ENCODE measurements at places on chromosomes 5 and 9. TPM values are rescaled to one million over a fixed set of nuclear protein-coding genes. Genes with fewer than 3 reads are reported as not detected.

DNA sequence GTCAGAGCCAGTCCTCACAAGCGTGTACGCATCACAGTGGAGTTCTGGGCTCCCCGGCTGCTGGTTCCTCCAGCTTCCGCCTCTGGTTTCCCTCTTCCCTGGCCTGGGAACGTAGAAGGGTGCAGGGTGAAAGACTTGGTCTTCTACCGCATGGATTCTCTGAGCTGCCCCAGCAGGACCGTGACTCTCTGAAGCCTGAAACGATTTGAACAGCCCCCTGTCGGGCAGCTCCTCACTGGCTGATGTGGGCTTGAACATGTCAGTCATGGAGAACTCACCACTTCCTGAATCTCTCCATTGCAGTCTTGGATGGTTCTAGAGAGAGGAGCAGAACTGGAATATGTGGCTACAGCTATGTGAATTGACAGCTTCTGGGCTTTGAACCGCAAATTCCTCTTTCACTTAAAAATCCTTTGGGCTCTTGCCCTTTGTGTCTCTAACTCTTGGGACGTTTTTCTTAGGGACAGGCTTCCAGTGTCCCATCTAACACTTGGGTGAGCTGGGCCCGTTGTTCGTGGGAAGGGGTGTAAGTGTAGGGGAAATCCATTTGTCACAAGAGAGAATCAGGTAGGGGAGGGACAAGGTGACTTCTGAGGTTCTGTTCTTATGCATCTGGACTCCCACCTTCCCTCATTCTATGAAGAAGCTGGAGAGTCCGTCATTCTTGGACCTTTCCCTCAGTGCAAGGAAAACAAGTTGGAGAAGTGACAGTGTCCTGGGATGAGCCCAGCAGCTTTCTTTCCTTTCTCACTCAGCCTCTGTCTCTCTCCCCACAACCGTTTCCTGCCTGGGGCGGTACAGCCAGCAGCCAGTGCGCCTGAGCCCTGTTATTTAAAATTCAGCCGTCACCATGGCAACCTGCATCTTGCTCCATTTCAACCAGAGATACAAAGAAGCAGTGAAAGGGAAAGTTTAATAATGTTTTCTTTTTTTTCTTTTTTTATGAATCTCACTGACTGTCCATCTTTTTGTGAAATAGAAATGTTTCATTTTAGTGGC lies 84.7 kb downstream of the PTTG1 start:
- DNase-seq = no peak

DNA sequence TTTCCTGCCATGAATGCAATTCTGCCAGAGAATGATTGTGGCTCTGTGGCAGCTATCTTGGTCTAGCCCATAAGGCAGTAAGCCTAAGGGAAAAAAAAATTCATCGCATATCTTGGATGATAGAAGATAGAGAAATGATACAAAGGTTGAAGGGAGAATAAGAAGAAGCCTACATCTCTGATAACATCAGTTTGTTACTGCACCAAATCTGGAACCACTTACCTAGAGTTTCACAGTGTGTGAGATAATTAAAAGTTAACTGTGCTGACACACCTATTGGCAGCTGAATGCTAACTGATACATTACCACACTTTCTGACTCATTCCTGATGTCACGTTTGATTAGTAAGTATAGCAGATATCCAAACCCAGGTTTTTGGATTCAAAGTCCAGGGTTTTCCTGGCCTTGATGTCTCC lies 91.6 kb upstream of the TAF11L2 start:
- DNase-seq = no peak

DNA sequence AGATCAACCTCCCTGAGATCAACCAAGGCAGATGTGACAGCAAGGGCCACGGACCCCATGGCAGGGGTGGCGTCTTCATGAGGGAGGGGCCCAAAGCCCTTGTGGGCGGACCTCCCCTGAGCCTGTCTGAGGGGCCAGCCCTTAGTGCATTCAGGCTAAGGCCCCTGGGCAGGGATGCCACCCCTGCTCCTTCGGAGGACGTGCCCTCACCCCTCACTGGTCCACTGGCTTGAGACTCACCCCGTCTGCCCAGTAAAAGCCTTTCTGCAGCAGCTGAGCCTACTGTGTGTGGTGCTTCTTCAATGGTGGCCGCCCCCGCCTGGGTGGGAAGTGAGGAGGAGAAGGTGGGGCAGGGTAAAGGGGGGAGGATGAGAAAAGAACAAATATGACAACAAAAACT lies 8.3 kb downstream of the GPX3 start:
- no peak for DNase-seq

- no peak for DNase-seq
Observed at GRCh38 chr5:148558892-148559291, 95.4 kb downstream of the HTR4 start.

DNA sequence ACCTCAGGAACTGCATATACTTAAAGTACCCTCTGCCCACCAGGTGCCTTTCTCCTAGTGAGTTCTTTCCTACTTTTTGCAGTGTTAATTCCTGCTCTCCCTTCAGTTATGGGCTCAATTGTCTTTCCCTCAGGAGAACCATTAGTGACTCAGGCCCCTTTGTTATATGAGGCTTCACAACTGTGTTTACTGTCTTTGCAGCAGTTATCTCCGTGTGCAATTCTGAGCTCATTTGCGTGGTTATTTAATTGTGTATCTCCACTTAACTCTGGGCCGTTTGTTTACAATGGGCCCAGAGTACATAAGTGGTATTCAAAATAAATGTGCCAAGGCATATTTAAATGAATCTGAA lies 9.6 kb downstream of the FBXO38 start:
- DNase-seq = no peak

GRCh38 chr9:103203172-103203571 lies 208.0 kb downstream of the CYLC2 start:
- peak; percentile 7 for DNase-seq

DNA sequence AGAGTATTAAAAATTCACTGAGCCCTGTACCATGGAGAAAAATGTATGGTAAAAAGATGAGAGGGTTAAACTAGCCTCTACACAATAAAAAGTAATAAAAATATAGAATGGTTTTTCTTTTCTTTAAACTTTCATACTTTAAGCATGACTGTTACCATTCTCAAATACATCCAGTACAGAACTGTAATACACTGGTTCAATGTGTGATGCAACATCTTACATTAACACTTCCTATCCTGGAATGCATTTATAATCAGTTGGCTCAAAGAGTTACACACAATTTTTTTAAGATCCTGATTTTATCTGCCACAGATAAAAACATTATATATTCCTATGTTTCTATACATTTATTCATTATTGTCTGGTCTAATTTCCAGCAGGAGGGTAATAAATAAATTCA lies 4.7 kb downstream of the GNAQ start:
- no peak for DNase-seq

GRCh38 chr5:160088805-160089204 lies 30.4 kb downstream of the PWWP2A start:
- DNase-seq = no peak

- DNase-seq = no peak
Observed at GRCh38 chr5:72006361-72006760, 100.9 kb upstream of the MAP1B start.

DNA sequence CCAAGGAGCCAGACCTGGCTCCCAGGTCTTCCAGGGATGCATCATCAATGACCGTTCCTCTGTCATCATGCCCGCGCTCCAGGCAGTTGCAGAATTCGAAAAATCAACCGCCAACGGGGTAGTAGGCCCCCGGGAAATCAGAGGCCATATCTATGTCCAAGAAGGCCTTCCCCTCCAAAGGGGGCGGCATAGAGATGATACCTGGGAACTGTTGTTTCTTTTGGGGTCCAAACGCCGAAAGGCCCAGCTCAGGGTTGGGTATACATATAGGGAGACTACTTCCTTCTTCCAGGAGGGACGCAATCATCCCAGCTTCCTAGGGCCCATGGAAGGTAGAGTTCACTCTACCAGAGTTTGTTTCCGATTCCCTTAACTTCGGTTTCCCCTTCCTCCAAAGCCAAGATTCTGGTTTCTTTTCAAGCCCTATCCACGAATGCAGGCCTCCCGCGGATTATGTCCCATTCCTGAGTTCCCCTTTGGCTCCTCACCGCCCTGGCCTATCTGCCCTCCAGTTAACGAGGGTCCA lies 754 bp downstream of the DCAF12 start:
- no peak for DNase-seq

GRCh38 chr9:127521919-127522304 lies 70.6 kb downstream of the LRSAM1 start:
- peak; percentile 94 for DNase-seq

DNA sequence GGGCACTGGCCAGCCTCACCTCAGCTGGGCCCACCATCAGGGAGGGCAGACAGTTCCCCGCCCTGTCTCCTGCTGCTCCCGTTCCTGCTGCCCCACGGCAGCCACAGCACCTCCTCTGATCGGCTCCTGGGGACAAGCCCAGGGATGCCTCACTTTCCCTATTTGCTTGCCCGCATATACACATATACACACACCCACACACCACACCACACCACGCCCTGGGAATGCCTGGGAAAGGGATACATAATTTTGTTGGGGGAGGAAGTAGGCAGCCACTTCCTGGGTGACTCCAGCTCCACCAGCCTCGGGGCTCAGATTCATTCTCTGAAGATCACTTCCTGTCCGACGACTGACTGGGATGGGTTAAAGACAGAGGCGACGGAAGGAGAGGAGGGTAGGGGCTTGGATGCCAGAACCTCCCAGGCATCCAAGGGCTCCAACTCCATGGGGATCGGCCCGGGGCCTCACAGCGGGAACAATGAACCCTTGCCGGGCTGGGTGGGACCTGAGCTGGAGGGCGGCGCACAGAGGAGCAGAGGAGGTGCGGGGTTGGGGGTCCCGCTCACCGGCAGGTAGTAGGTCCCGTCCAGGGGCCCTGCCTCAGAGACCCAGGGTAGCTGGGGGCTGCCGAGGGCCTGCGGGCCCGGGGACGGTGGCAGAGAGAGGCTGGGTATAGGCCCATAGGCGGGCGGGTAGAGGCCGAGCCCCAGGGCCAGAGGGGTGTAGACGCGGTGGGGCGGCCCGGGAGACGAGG lies 2.0 kb upstream of the MZB1 start:
- peak; percentile 81 for DNase-seq

GRCh38 chr9:137626464-137626863 lies 7.7 kb downstream of the EHMT1 start:
- DNase-seq = no peak

- peak; percentile 53 for DNase-seq
Observed at GRCh38 chr9:33125871-33126823, 41.0 kb downstream of the B4GALT1 start.

DNA sequence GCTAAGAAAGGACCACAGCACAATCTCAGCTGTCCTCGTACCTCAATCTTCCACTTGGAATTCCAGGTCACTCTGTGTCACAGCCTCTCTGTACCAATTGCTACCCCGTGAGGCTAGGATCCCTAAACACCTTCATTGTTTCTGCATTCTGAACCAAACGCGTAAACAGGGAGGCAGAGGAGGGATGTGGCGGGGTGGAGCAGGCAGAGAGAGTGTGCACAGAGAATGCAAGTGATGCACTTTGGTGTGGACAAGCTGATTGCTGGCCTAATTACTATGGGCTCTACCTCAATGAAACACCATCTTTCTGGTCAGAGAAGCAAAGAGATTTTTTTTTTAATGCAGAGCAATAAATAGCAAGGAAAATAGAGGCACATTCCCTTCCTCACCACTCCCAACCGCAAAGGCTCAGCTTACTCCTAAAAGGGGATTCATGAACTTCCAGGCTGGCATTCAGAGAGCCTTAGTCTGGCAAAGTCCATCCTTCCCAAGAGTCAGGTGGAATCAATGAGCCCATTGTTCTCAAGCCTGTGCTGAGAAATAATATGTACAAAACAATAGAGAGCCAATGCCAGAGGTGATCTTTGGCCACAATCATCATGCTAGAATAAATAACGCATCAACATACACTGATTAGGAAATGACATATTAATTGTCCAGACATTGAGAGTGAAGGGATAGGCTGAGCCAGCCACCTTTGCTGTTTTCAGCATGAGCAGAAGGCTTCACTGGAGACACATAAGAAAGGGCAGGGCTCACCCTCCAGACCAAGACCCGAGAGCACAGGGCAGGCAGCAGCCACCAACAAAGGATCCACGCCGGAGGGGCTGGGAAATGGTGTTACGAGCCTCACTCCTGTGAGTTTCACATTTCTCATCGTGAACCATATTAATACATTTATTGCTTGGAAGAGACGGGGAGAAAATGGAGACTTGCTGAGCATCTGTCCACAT lies 278.8 kb downstream of the ENC1 start:
- no peak for DNase-seq

The SLC25A46 gene
- total RNA-seq = 112 TPM

The PRR16 gene
- 1.9 TPM for total RNA-seq

The GTF2H2 gene
- 60.1 TPM for total RNA-seq

The TPPP gene
- total RNA-seq = 0.05 TPM

The PCDHB6 gene
- total RNA-seq = 1.7 TPM

The PCDHGB4 gene
- total RNA-seq = 0.07 TPM

The PIP5K1B gene
- total RNA-seq = not detected

The GLRA1 gene
- not detected for total RNA-seq
